Pancreas (tissue), 10 donors: ENCODE measurements at places on chromosomes 3 and 15.

- H3K27me3 ChIP-seq = no peaks in the 10 kb centered on the region
- no peak for DNase-seq
- H3K27ac ChIP-seq = no peak overlapping the region
- H3K4me1 ChIP-seq = peaks cover 22% of the 10 kb centered on the region
- H3K36me3 ChIP-seq = no peaks in the 10 kb centered on the region
These were observed 10.8 kb upstream of the ANPEP start for GRCh38 chr15:89825271-89825940.

DNA sequence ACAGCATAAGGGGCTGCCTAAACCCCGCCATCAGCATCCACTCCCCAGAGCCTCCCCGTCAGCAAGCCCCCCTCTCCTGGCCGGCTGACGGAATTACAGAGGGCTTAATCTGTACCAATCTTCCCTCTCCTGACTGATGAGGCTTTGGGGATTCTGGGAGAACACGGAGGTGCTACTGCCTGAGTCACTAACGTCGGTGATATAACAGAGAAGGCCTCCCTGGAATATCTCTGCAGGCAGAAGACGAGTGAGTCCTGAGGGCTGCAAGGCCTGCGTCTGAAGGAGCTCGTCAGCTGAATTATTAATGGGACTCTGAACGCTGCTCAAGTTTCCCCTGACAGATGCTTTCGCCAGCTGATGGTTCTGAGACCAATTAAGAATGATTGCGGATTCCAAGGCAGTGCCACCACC, 147.7 kb downstream of the XXYLT1 start:
- no peaks in the 10 kb centered on the region for H3K36me3 ChIP-seq
- H3K4me3 ChIP-seq = no peak overlapping the region
- H3K27ac ChIP-seq = no peak overlapping the region
- no peaks in the 10 kb centered on the region for H3K4me1 ChIP-seq
- no peak for DNase-seq

GRCh38 chr3:129702934-129703712, 96.6 kb upstream of the PLXND1 start:
- no peaks in the 10 kb centered on the region for H3K4me1 ChIP-seq
- no peaks in the 10 kb centered on the region for H3K36me3 ChIP-seq
- no peak overlapping the region for H3K4me3 ChIP-seq
- H3K27me3 ChIP-seq = no peaks in the 10 kb centered on the region
- DNase-seq = no peak
- H3K27ac ChIP-seq = no peak overlapping the region

DNA sequence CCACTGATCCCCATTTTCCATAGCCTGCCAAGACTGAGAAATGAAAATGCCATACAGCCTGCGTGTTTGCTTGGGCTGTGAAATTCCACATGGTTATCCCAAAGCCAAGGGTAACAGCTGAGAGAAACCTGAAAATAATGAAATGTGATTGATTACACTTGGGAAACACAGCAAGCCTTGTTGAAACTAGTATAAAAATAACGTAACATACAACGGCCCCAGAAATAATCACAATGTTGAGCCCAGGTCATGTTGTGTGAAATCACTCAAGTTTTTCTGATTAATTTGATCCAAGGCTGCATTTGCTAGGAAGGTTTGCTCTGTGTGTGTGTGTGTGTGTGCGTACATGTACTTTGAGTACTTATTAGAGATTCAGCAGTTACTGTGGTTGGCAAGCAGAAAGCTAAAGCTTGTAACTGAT, 269.0 kb downstream of the OXSM start:
- no peak overlapping the region for H3K4me3 ChIP-seq
- H3K27ac ChIP-seq = no peak overlapping the region
- no peaks in the 10 kb centered on the region for H3K36me3 ChIP-seq

- no peaks in the 10 kb centered on the region for H3K36me3 ChIP-seq
- no peak overlapping the region for H3K4me3 ChIP-seq
- no peak for DNase-seq
- no peaks in the 10 kb centered on the region for H3K27me3 ChIP-seq
These were observed 155.5 kb upstream of the SLC24A5 start for GRCh38 chr15:47965297-47965696.

DNA sequence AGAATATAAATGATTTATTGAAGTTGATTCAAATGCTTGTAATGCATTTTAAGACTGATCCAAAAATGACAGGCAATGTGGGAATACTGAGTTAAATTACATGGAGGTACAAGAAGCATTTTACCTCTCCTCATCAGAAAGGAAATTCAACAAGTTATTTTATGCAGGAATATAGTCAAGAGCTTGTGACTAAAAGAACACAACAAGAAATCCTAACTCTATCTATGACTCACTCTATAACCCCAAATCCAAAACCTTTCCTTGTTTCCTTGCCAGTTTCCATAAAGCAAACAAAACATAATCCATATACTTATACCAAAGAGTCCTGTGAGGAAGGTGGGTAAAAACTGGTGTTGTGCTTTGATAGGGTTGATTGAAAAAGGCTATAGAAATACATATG, 30.8 kb downstream of the SIN3A start:
- H3K4me3 ChIP-seq = no peak overlapping the region
- DNase-seq = no peak

GRCh38 chr3:170642882-170643601, 57.2 kb upstream of the SLC7A14 start:
- H3K4me1 ChIP-seq = peaks cover 3% of the 10 kb centered on the region
- no peak for DNase-seq
- no peaks in the 10 kb centered on the region for H3K27me3 ChIP-seq
- no peaks in the 10 kb centered on the region for H3K36me3 ChIP-seq
- H3K4me3 ChIP-seq = no peak overlapping the region

GRCh38 chr3:16430717-16431630, 82.5 kb downstream of the RFTN1 start:
- no peaks in the 10 kb centered on the region for H3K36me3 ChIP-seq
- H3K4me1 ChIP-seq = no peaks in the 10 kb centered on the region
- H3K4me3 ChIP-seq = no peak overlapping the region
- no peak for DNase-seq
- H3K27me3 ChIP-seq = no peaks in the 10 kb centered on the region
- no peak overlapping the region for H3K27ac ChIP-seq

GRCh38 chr3:35422836-35423601, 216.3 kb upstream of the ARPP21 start:
- DNase-seq = no peak
- no peaks in the 10 kb centered on the region for H3K27me3 ChIP-seq
- H3K4me3 ChIP-seq = no peak overlapping the region
- H3K27ac ChIP-seq = no peak overlapping the region
- H3K36me3 ChIP-seq = no peaks in the 10 kb centered on the region
- H3K4me1 ChIP-seq = no peaks in the 10 kb centered on the region

GRCh38 chr3:57500506-57500905, 43.6 kb downstream of the DNAH12 start:
- no peaks in the 10 kb centered on the region for H3K36me3 ChIP-seq
- H3K27me3 ChIP-seq = no peaks in the 10 kb centered on the region
- H3K4me3 ChIP-seq = no peak overlapping the region

DNA sequence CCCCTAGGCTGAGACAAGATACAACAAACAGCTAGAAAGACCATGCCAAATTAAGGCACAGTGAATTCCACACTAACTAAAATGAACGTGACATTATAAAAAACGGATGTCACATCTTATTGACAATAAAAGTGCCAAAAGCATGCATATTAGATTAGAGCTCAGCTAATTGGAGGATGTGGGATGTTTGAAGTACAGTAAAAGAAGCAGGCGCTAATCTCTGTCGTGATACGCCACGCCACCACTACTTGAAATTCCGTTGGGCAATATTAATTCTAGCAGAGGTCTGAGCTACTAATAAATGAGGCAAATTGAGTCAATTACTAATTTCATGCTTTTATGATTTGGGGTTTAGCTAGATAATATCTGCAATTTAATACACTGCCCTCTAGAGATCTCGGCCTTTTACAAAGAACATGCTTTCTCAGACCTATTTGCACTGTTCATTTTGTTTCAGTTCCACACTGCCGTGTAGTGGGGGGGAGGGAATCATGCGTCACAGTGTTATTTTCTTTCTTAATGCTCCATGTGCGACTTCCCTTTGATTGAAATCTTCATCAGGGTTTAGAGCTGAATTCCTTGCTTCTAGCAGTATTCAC, 52.9 kb upstream of the ROBO2 start:
- H3K36me3 ChIP-seq = no peaks in the 10 kb centered on the region
- no peaks in the 10 kb centered on the region for H3K4me1 ChIP-seq
- H3K4me3 ChIP-seq = no peak overlapping the region
- H3K27me3 ChIP-seq = no peaks in the 10 kb centered on the region

GRCh38 chr15:29058903-29059539, 173.2 kb downstream of the APBA2 start:
- H3K4me3 ChIP-seq = no peak overlapping the region
- DNase-seq = no peak
- no peaks in the 10 kb centered on the region for H3K4me1 ChIP-seq
- no peaks in the 10 kb centered on the region for H3K36me3 ChIP-seq

GRCh38 chr3:134693226-134693625, 42.4 kb upstream of the KY start:
- no peaks in the 10 kb centered on the region for H3K36me3 ChIP-seq
- no peak for DNase-seq
- no peak overlapping the region for H3K27ac ChIP-seq
- no peak overlapping the region for H3K4me3 ChIP-seq
- no peaks in the 10 kb centered on the region for H3K27me3 ChIP-seq

DNA sequence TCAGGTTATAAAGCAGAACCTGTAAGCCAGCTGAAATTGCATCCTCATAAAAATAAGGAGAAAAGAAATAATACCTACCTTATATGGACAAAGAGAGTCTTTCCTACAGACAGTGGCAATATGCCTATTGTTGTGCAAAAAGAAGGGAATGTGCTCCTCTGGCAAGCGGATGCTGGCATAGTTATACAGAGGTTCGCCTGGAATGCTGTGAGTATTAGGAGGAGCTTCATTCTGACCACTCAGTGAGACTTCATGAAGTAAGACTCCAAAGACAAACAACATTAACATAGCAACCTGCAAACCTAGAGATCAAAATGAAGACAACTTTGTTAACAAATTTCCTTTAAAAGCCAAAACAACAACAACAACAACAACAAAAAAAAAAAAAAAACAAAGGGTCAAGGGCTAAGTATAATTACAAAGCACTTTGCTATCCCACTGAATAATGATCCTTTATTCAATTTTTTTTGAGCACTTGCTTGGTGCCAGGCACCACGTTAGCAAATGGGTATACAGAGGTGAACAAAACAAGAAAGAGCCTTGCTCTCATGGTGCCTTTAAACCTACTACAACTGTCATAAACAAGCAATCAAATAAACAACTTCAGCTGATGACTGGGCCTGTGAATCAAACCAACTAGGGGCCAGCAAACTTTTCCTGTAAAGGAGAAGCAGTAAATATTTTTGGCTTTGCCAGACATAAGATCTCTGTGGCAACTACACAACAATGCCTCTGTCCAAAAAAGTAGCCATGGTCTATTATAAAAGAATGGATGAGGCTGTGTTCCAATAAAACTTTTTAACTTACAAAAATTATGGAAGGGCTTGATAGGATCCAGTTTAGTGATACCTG, 3.7 kb downstream of the EOGT start:
- no peak overlapping the region for H3K4me3 ChIP-seq
- H3K27ac ChIP-seq = no peak overlapping the region
- peaks cover 18% of the 10 kb centered on the region for H3K36me3 ChIP-seq
- no peaks in the 10 kb centered on the region for H3K27me3 ChIP-seq

GRCh38 chr3:170689296-170689829, 103.5 kb upstream of the SLC7A14 start:
- H3K4me3 ChIP-seq = no peak overlapping the region
- no peaks in the 10 kb centered on the region for H3K4me1 ChIP-seq
- DNase-seq = no peak
- H3K27me3 ChIP-seq = no peaks in the 10 kb centered on the region
- no peak overlapping the region for H3K27ac ChIP-seq

DNA sequence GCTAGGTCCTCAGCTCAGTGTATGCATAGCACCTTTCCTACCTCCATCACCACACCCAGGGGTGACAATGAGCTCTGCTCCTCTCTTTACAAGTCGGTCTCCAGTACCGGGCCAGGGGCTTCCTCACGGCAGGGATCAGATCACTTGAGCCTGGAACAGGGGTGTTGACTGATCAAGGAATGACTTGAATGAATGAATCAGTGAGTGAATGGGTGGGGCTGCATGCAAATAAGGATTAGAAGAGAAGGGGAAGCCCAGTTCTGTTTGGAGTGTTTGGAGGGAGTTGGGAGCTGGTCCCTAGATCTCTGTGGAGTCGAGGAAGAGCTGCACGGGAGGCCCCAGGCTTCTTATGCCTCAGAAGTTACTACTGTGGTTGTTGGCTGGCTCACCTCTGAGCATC, 87.0 kb downstream of the TMEM266 start:
- no peak overlapping the region for H3K4me3 ChIP-seq
- H3K27me3 ChIP-seq = no peaks in the 10 kb centered on the region
- H3K36me3 ChIP-seq = no peaks in the 10 kb centered on the region
- no peak overlapping the region for H3K27ac ChIP-seq

GRCh38 chr15:74235962-74236361, at the start of gene CCDC33:
TSS of gene CCDC33 (plus strand) at chr15:74236326. CDS start at chr15:74236720, 394 bp downstream.
- DNase-seq = no peak
- no peaks in the 10 kb centered on the region for H3K36me3 ChIP-seq
- H3K4me3 ChIP-seq = no peak within 1 kb of the TSS
- no peaks in the 10 kb centered on the region for H3K4me1 ChIP-seq
- no peaks in the 10 kb centered on the region for H3K27me3 ChIP-seq
- no peak within 1 kb of the TSS for H3K27ac ChIP-seq

GRCh38 chr15:30001602-30002001, 81.2 kb upstream of the GOLGA8J start:
- DNase-seq = no peak
- H3K4me3 ChIP-seq = no peak overlapping the region
- no peaks in the 10 kb centered on the region for H3K36me3 ChIP-seq

- no peak overlapping the region for H3K4me3 ChIP-seq
- no peak overlapping the region for H3K27ac ChIP-seq
- no peaks in the 10 kb centered on the region for H3K27me3 ChIP-seq
- no peaks in the 10 kb centered on the region for H3K36me3 ChIP-seq
- peaks cover 4% of the 10 kb centered on the region for H3K4me1 ChIP-seq
These were observed 88.2 kb downstream of the PTPRG start for GRCh38 chr3:61649381-61650170.

GRCh38 chr3:141326626-141327025, 41.7 kb upstream of the ZBTB38 start:
- DNase-seq = no peak
- no peaks in the 10 kb centered on the region for H3K36me3 ChIP-seq
- no peaks in the 10 kb centered on the region for H3K27me3 ChIP-seq
- peaks cover 36% of the 10 kb centered on the region for H3K4me1 ChIP-seq
- H3K27ac ChIP-seq = peak overlapping the region; percentile 59
- no peak overlapping the region for H3K4me3 ChIP-seq

GRCh38 chr3:3447641-3448040, 268.1 kb upstream of the CRBN start:
- H3K36me3 ChIP-seq = no peaks in the 10 kb centered on the region
- no peak overlapping the region for H3K27ac ChIP-seq
- H3K4me3 ChIP-seq = no peak overlapping the region
- DNase-seq = no peak
- no peaks in the 10 kb centered on the region for H3K27me3 ChIP-seq

- H3K27me3 ChIP-seq = no peaks in the 10 kb centered on the region
- no peaks in the 10 kb centered on the region for H3K36me3 ChIP-seq
- DNase-seq = no peak
- no peak overlapping the region for H3K4me3 ChIP-seq
- H3K27ac ChIP-seq = peak overlapping the region; percentile 22
These were observed 95.0 kb downstream of the FNDC3B start for GRCh38 chr3:172134352-172134751.

- H3K27me3 ChIP-seq = no peaks in the 10 kb centered on the region
- no peak overlapping the region for H3K4me3 ChIP-seq
- no peak for DNase-seq
- no peaks in the 10 kb centered on the region for H3K4me1 ChIP-seq
These were observed 460.0 kb upstream of the TBL1XR1 start for GRCh38 chr3:177657243-177657642.
